ENCODE measurements at places on chromosomes 5 and 9.

GRCh38 chr5:39331861-39332381 lies 32.4 kb downstream of the C9 start:
- DNase-seq = no peak

DNA sequence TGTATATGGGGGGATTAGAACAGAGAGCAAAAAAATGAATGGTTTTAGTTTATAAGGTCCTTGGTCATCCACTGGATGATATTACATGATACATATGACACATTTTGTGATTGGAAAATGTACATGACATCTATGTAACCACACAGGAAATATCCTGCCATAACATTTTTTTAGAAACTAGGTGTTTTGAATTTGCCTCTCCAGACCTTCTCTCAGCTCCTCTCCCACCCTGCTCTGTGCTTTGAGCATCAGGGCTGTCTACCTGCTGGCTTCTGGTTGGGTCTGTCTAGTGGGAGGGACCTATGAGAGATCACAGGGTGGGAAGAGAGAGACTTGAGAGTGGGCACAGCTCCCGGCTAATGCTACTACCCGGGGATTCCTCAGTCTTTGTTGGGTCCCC lies 24.4 kb downstream of the AKNA start:
- DNase-seq = no peak

GRCh38 chr9:19464061-19464763 lies 55.4 kb downstream of the ACER2 start:
- DNase-seq = no peak

DNA sequence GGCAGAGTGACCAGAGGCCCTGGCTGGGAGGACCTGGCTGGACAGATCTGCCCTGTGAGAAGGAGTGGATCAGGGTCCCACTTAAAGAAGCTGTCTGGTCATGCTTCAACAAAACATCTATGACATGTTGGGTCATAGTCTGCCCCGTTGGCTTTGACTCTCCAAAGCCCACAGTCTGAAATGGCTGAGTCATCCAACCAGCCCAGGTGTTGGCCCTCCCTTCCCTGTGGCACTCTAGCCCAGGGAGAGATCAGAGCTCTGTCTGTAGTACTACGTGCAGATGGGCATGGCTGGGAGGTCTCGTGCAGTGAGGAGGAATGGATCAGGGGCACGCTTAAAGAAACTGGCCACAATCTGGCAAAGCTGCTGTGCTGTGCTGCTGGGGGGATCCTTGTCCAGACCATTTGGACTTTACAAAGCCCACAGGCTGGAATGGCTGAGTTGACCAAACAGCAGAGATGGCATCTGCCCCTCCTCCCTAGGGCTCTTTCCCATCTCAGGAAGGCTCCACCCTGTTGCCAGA lies 206.1 kb downstream of the TUSC1 start:
- DNase-seq = peak; percentile 7

- no peak for DNase-seq
Observed at GRCh38 chr5:151800532-151800931, 28.8 kb downstream of the G3BP1 start.

GRCh38 chr9:97591535-97591934 lies 41.6 kb downstream of the TSTD2 start:
- no peak for DNase-seq

DNA sequence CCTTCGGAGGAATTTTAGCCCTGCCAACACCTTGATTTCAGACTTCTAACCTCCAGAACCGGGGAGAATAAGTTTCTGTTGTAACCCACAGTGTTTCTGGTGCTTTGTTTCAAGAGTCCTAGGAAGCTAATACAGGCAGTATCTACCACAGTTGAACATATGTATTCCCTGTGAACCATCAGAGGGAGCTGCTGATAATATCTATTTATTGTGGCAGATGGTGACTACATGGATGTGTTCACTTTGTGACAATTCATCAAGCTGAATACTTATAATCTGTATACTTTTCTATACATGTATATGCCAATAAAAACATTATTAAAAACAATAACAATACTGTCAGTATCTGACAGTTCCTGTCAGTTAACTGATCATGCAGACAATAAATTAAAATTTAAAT lies 137.2 kb upstream of the GNA14 start:
- DNase-seq = no peak

GRCh38 chr5:135934939-135935338 lies 19.8 kb downstream of the LECT2 start:
- no peak for DNase-seq

- no peak for DNase-seq
Observed at GRCh38 chr5:73544429-73545402, 20.7 kb downstream of the ANKRA2 start.

- DNase-seq = no peak
Observed at GRCh38 chr9:97555164-97555563, 53.7 kb downstream of the TMOD1 start.

- DNase-seq = no peak
Observed at GRCh38 chr5:117833691-117834090, 1154.7 kb downstream of the DTWD2 start.

DNA sequence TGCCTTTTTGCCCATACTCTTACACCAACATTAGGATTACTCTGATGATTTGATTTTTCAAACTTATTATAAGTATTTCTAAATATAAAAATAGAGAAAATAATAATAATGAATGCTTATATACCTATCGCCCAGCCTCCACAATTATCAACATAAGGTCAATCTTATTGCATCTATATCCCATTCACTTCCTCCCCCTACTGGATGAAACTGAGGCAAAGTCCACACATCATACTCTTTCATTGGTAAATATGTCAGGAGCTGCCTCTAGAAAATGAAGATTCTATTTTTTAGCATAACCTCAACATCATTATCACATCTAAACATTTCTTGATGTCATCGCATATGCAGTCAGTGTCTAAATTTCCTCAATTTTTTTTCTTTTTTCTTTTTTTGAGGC lies 44.3 kb downstream of the SH3RF2 start:
- DNase-seq = no peak
